GM23338 (cell line): ENCODE measurements at places on chromosomes 7 and 10. TPM values are rescaled to one million over a fixed set of nuclear protein-coding genes. Genes with fewer than 3 reads are reported as not detected.

GRCh38 chr10:129694691-129695243 lies 227.7 kb downstream of the MGMT start:
- H3K36me3 ChIP-seq: no peaks in the 10 kb centered on the region
- no peak overlapping the region for H3K27ac ChIP-seq
- H3K4me3 ChIP-seq: no peak overlapping the region
- H3K4me1 ChIP-seq: no peaks in the 10 kb centered on the region
- no peaks in the 10 kb centered on the region for H3K27me3 ChIP-seq

GRCh38 chr7:20260223-20260622 lies 43.0 kb upstream of the MACC1 start:
- DNase-seq: no peak
- H3K27ac ChIP-seq: no peak overlapping the region
- no peaks in the 10 kb centered on the region for H3K36me3 ChIP-seq
- H3K4me3 ChIP-seq: no peak overlapping the region
- H3K4me1 ChIP-seq: 0 out of 2 replicates have a peak, but pooled peaks cover 5% of the 10 kb centered on the region

Gene NRCAM
- total RNA-seq: 3.5 and 6.8 TPM in 2 replicates

GRCh38 chr10:124449170-124450011 lies 444 bp downstream of the NKX1-2 start:
- peak; percentile 60 for DNase-seq
- no peak overlapping the region for H3K27ac ChIP-seq
- peaks cover 50% of the 10 kb centered on the region for H3K4me1 ChIP-seq
- no peaks in the 10 kb centered on the region for H3K36me3 ChIP-seq
- H3K27me3 ChIP-seq: peaks cover 52% of the 10 kb centered on the region
